ENCODE measurements at places on chromosomes 3 and 15. TPM values are rescaled to one million over a fixed set of nuclear protein-coding genes. Genes with fewer than 3 reads are reported as not detected.

DNA sequence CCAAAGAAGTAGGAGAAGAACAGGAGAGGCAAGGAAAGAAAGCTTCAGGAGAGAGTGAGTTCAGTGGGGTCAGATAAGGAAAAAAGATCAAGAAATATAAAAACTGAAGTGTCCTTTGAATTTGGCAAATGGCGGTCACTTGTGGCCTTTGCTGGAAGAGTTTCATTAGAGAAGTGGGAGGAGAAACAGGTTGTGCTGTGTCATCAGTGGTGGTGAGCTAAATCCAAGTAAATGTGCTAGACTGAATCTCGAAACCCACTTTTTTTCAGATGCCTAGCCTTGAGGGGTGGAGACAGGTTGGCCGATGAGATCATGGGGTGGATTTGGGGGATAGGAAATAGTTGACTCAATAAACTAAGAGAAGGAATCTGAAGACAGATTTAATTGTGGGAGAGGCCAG lies 43.7 kb downstream of the CHRD start:
- DNase-seq: no peak

DNA sequence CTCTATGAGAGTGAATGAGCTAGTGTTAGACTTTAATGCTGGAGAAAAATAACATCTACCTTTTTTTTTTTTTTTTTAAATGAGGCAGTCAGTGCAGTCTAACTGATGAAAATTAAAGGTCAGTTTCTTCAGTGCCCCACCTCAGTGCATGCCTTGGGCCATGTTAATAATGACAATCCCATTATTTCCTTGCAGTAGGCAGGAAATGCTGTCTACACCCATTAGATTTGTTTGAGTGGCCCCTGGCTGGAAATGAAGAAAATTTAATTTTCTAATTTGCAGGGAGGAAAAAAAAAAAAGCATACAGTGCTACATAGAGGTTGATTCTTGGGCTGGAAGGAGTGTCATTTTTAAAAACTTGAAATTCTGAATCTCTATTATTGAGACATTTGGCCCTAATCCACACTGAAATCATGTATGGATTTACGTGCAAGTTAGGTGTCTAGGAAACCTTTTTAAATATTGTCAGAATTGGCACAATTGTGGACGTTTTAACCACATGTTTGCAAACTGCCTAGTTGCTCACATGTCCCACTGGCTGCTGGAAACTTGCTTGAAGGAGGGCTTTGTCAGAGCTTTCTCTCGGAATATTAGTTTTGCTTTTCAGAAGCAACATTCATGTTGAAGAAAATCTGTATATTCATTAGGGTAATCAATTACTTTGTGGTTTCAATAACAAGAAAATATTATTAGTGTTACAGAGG lies 18.4 kb downstream of the FNDC3B start:
- DNase-seq: no peak

- peak; percentile 37 for DNase-seq
Measured at GRCh38 chr3:167406876-167407492, 26.9 kb upstream of the ZBBX start.

- DNase-seq: no peak
Measured at GRCh38 chr3:45655906-45656305, 33.3 kb upstream of the SACM1L start.

ADPRH gene
- 3.7 TPM for total RNA-seq
